ENCODE measurements at places on chromosomes 6 and 20.
A peak's percentile ranks its signal among the peaks of the same experiment; 100 is the strongest.

- DNase-seq, result no peak
Observed at GRCh38 chr20:1505871-1506270, 14.7 kb upstream of the SIRPB2 start.

GRCh38 chr20:6663751-6664388 lies 103.6 kb upstream of the BMP2 start:
- DNase-seq, result no peak

DNA sequence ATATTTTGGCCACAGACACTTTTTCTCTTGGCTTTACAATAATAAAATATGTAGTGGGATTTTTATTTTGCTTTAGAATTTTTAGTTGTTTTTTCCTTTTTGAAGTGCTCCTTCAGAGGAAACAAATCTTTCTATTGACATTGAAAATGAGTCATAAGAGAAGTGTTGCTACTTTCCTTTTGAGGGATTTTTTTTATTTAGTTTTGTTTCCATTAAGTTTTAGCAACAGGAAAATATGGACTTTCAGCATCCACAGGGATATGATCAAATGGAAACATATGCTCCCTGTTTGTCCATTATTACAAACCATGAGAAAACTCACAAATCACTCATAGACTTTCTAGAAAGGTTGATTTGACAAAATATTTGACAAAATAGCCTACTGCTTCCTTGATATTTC lies 65.3 kb upstream of the BMP2 start:
- no peak for DNase-seq

DNA sequence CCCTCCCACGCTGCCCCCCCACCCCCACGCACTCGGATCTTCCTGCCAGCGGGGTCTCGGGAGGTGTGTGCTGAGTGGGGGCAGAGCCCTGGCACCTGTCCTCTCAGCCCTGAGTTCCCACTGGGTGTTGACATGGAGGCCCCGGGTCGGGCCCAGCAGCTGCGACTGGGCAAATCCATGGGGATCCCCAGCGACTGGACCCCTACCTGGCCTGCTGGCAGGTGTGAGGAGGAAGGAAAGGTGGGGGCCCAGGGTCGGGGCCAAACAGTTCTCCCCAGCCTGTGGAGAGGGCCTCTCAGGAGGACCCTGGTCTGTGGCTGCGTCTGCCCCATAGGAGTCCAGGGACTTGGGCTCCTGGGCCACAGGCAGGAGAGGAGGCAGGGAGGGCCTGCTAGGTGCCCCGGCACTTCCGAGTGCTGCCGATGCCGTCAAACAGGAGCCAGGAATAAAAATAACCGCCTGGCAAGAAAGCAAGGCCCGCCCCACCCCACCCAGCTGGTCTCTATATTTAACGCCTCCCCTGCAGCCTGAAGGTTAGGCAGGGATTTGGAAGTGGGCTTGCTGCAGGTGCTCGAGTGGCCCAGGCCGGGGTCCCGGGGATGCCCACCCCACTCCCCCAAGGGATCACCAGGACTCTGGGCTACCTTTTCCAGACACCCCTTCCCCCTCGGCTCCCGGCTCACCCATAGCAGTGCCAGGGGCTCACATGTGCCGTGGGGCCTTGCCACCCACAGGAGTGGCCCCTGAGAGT lies 1.4 kb upstream of the EEF1A2 start:
- peak; percentile 30 for DNase-seq

DNA sequence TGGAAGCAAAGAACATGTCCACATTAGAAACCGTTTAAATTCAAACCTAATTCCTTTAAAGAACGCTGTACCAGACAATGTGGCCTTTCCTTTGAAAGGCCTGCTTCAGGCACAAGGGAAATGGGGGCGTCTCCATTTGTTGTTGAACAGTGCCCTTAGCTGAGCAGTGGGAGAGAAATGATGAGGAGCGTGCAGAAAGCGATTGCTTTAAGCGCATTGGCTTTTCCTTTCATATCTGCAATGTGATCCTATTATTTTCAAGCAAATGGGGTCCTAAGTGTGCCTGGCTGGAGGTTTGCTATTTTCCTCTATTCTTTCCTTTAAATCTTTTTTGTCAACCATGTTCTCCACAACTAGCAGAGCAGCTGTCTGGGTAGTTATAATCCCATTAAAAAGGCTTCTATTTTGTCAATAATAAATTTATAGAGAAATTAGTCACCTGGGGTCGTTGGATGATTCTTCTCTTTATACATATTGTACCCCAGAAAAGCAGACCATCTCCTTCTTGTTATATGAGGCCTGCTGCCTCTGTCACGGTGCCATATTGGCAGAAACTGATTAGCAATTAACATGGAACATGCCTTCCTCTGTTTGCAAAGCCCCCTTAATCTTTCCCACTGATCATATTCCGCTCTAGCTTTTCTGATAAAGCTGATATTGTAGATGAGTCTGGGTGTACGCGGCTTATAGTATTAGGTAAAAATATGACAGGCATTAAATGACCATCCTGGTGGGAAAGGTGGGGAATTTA lies 151.1 kb upstream of the JAG1 start:
- no peak for DNase-seq
